ENCODE measurements at places on chromosomes 6 and 20.

GRCh38 chr6:21931641-21932335 lies 338.2 kb downstream of the SOX4 start:
- DNase-seq, result no peak

DNA sequence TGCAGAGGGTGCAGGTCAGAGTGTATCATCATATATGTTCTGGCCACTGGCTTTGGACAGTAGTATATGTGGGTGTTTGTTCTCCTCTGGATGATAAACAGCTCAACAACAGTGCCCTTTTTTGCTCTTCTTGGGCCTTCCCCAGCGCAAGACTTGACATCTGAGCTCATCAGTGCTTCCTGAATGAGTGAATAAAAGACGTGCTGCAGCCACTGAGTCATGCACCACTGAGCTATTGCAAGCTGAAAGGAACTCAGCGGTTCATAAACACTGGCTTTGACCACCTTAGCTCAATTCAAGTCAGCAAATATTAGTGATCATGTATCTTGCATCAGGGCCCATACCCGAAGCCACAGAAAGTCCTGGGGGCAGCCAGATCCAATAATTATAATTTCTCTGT lies 105.3 kb upstream of the KCNG1 start:
- no peak for DNase-seq

DNA sequence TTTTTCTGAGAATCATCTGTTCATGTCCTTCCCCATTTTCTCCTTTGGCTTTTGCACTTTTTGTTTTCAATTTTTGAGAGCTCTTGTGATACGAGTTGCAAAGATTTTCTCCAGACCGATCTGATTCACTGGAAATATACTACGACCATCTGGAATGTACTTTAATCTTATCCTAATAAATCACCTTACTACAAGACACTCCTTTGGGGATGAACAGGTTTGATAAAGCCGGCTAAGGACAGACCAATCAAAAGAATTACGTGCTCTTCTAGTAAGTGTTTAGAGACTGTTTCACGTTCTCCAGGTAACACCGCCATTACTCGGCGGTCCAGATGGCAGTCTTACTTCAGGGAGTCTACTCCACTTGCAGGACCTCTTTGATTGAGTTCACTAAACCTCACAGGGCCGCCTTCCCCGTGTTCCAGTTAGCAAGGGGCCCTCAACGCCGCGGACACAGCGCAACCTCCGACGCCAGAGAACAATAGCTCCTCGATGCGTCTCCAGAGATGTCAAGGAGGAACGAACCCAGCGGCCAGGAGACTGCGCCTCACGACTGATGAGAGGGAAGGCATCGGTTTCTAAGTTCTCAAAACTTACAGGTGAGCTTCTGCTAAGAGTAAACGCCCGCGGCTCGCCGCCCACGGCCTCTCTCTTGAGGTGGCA lies 920 bp upstream of the WTAP start:
- DNase-seq, result no peak

- DNase-seq, result no peak
Observed at GRCh38 chr20:59013031-59013951, 5.9 kb upstream of the TUBB1 start.

GRCh38 chr6:34025861-34026260 lies 120.0 kb downstream of the GRM4 start:
- no peak for DNase-seq

DNA sequence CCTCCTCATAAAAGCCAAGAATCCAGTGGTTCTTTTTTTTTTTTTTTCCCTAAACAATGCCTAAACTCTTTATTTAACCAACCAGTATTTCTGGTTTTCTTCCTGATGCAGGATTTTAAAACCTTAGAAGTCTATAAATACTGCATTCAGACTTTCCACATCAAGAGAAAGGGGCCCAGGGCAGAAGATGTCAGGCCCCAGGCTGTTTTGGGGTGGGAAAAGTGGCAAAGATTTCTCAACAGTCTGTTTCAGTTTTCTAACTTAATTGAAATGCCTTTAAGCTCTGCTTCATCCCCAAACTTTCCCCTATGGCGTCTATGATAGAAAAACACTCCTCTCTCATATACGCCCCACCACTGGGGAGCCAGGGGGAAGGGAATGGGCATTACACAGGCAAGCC lies 33.1 kb downstream of the QRSL1 start:
- DNase-seq, result no peak

GRCh38 chr20:45344168-45344860 lies 3.9 kb downstream of the SDC4 start:
- peak; percentile 68 for DNase-seq

- DNase-seq, result no peak
Observed at GRCh38 chr20:13141546-13141945, 79.5 kb upstream of the ISM1 start.

- no peak for DNase-seq
Observed at GRCh38 chr20:10167594-10167993, 51.0 kb upstream of the SNAP25 start.

DNA sequence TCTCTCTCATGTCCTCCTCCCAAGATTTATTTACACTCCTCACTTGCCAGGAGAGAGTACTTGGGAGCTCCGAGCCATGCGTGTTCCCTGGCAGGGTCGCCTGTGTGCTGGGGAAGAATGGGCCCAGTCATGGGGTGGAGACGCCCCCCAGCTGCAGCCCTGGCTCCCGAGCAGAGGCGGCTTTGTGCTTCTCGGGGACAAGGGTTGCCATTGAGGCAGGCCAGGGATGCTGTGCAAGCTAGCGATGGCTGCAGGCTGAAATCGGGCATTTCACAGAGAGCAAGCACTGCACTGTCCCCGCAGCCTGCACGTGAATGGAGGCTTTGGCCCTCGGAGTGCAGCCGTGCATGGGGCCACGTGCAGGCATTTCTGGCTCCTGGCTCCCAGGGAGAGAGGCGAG lies 23.8 kb downstream of the PHACTR3 start:
- no peak for DNase-seq

DNA sequence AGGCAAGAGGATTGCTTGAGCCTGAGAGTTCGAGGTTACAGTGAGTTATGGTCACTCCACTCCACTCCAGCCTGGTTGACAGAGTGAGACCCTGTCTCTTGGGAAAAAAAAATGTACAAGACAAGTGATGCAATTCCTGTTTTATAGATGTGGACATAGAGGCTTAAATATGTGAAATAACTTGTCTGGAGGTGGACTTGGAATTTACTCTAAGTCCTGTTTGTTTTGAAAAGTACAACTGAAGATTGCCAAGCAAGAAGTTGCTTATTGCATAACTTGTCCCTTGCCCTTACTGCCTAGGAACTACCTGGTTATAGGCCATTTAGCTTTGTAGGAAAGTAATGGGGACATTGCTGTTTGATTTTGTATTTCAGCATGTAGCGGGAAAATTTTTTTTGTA lies 26.0 kb upstream of the ADIG start:
- DNase-seq, result no peak

- no peak for DNase-seq
Observed at GRCh38 chr6:164051427-164051826, 636.9 kb downstream of the QKI start.

DNA sequence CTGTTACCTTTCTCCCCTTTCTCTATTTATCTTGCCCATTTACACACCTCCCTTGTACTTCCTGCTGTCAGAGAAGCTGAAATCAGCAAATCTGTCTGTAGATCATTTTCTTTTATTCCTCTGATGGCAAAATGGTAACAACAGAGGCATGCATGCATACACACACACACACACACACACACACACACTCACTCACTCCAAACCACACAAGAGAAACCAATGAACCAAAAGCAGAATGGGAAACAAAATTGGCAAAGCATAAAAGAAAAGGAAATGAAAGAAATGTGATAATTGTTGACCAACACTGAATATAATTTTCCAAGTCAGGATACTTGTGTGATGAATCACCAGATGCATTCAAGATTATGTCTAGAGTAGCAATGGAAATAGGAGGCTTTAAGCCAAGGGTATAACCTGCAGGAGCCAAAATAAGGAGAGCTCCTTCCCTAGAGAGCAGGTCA lies 172.4 kb downstream of the PLCB4 start:
- no peak for DNase-seq

GRCh38 chr20:5735845-5736510 lies 14.2 kb upstream of the SHLD1 start:
- DNase-seq, result no peak

- DNase-seq, result no peak
Observed at GRCh38 chr6:38432079-38432478, 207.7 kb downstream of the BTBD9 start.

- DNase-seq, result no peak
Observed at GRCh38 chr6:78427386-78427785, 440.0 kb upstream of the IRAK1BP1 start.

DNA sequence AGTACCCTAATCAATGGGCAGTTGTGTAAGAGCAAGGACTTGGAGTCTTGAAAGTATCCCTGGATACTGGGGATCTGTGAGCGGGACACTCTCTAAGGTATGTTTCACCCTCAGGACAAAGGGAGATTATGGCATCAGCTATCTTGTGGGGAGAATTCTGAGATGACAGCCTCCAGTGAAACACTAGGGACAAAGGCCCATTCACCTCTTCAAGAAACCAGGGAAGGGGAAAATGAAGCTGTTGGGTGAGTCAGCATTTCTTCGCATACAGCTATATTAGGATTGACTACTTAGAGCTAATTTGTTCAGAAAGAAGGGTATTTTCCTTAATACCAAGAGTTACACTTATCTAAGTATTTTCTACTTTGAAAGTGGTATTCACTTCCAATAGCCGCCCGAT lies 35.9 kb downstream of the OPN5 start:
- no peak for DNase-seq

GRCh38 chr6:15621203-15622044 lies 41.4 kb downstream of the DTNBP1 start:
- peak; percentile 96 for DNase-seq

DNA sequence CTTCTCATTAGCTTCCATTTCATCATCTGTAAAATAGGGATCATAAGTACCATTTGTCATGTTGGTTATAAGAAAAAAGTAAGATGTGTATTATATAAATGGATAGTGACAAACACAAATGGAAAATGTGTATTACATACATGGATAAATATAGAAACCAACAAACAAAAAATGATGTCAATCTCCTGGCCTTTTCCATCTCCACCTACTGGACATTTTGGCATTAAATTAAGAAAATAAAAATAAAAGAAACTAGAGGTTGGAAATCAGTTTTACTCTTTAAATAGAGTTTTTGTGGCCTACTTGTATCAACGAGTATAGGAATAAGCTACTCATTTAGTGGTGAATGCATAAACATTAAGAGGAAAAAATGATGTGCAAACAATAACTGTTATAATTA lies 67.5 kb upstream of the THEMIS start:
- no peak for DNase-seq

DNA sequence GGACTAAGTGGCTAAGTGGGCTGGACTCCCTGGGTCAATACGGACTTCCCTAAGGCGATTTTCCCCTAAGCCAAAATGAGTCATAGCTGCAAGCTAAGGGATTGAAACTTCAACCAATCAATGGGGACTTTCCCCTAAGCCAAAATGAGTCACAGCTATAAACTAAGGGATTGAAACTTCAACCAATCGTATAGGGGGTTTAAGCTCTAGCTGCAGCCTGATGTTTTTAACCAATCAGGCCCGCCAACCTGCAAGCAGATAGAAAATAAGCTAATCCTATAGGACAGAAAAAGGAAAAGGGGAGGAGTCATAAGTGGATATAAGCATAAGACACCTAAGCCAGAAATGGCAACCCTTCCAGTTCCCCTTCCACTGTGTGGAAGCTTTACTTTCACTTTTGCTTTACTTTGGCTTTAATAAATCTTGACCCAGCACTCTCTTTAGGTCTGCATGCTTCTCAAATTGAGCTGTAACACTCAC lies 655.0 kb upstream of the HS3ST5 start:
- DNase-seq, result no peak

DNA sequence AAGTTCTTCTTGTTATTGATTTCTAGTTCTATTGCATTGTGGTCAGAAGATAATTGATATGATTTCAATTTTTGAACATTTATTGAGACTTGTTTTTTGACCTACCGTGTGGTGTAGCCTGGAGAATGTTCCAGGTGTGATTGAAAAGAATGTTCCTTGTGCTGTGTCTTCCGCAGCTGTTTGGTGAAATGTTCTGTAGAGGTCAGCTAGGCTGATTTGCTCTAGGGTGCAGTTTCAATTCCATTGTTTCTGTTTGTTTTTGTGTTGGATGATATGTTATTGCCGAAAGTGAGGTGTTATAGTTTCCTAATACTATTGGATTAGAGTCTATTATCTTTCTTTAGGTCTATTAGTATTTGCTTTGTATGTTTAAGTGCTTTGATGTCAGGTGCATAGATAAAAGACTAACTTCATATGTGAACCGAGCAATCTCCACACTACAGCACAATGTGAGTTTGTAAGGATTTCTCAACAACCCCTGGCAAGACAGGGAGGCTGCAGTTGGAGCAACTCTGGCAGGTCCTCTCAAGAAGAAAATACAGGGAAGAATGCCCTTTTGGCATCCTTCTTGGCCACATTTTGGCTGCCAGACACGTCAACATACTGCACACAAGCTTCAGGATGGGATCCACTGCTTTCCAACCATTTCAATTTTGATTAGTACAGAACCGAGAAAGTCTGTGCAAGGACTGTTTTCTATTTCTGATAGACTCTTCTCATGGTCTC lies 320.7 kb downstream of the RNF144B start:
- DNase-seq, result no peak

DNA sequence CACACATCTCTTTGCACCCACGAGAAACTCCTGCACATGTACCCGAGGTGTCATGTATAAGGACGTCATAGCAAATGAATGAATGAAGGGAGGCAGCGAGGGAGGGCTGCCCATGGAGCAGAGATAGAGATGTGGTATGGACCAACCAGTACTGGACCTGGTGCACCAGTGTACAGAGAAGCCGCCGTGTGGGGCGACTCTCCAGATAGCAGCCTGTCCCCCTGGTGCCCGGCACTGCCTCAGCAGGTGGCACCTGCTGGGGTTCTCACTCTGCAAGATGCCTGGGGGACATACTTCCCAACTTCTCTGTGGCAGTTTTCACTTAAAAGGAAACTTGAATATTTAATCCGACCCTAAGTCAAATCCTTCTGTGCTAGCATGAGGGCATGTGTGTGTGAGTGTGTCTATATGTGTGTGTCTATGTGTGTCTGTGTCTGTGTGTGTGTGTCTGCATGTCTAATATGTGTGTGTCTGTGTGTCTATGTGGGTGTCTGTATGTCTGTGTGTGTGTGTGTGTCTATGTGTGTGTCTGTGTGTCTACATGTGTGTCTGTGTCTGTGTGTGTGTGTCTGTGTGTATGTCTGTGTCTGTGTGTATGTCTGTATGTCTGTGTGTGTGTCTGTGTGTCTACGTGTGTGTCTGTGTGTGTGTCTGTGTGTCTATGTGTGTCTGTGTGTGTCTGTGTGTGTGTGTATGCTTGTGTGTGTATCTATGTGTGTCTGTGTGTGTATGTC lies 132.0 kb downstream of the RNASET2 start:
- DNase-seq, result no peak

- peak; percentile 18 for DNase-seq
Observed at GRCh38 chr20:16517946-16518783, 55.1 kb downstream of the KIF16B start.

GRCh38 chr20:51134405-51134804 lies 111.5 kb upstream of the KCNG1 start:
- DNase-seq, result no peak
